ENCODE measurements at places on chromosomes 1 and 21.

DNA sequence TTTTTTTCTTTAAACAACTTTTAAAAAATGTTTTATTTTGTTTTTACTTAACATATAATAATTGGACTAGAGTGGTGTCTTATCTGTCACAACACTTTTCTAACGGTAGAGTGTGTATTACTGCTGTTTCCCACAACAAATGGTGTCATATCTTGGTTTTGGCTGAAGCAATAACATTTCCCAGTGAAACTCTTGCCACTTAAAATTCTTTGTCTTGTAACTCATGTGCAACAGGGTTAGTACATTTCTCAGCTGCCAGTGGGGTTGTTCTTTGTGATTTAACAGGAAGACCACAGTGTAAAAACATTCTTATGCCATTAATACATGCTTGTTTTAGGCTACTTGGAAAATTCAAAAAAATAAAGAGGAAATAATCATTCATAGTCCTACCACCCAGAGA is 43.5 kb downstream of the ALPL start:
- no peak for DNase-seq

GRCh38 chr1:106817575-106817974 is 238.9 kb upstream of the PRMT6 start:
- DNase-seq = no peak

DNA sequence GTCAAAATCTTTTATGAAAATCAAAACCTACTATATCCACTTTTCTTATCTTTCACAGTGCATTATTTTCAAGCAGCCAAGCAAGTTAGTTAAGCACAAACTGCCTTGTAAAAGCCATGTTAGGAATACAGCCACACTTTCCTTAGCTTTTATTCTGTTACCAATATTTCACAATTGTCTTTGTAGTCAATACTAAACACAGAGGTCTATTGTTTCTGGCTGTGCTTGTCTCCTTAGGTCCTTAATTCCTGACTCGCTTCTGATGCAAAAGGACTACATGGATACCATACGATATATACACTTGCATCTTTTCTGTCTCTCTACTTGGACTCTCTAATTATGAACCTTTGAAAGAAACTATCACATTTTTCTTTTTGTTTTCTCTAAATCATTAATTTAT is 331.8 kb downstream of the NEGR1 start:
- no peak for DNase-seq

GRCh38 chr1:113191579-113192076 is 118.6 kb downstream of the LRIG2 start:
- DNase-seq = no peak

DNA sequence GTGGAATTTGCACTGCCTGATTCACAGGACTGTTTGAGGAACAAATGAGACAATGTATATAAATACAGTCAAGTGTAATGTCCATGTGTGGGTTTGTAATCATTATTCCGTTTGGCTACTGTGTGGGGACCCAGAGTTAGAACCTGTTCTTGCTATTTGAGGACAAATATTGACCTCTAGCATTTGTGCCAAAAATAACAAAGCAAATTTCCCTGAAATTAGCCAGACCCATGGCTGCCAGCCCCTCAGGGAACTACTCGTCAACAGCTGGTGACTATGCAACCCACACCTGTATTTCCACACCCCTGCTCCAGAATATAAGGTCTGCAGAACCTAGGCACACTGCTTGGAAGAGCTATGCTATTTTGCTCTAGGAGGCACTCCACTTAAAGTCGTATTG is 70.7 kb downstream of the KCNJ6 start:
- no peak for DNase-seq

GRCh38 chr1:155078469-155079209 is at the start of gene EFNA3:
Gene EFNA3, plus strand, starts transcription at chr1:155078837. Its CDS starts 105 bp downstream, at chr1:155078942.
- peak; percentile 68 for DNase-seq

GRCh38 chr21:41497788-41498187 is 10.2 kb downstream of the TMPRSS2 start:
- no peak for DNase-seq

DNA sequence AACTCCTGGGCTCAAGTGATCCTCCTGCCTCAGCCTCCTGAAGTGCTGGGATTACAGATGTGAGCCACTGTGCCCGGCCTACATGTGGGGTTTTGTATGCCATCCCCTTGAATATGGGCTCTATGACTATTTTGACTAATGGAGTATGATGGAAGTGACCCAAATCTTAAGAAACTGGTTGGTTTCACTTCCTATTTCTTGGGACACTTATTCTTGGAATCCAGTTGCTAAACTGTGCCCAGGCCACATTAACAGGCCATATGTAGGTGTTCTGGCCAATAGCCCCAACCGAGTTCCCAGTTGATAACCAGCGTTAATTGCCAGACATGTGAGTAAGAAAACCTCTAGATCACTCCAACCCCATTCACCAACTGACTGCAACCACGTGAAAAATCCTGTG is 36.3 kb upstream of the CLIC4 start:
- no peak for DNase-seq

DNA sequence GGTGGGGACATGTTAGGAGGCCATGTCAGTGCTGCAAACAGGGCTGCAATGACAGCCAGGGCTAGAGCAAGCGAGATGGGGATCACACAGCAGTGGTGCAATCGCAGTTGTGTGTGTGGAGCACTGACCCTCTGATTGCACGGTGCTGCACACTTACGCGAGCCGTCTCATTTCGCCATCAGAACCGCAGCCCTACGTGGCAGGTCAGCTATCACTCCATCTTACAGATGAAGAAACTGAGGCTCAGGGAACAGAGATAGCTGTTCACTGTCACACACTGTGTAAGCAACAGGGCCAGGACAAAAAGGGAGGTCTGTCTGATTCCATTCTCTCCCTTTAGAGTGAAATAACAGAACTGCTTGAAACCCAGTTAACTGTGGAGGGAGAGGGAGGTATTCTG is 104.8 kb upstream of the SLC45A1 start:
- DNase-seq = no peak

GRCh38 chr21:27769763-27770162 is 802.9 kb upstream of the ADAMTS5 start:
- no peak for DNase-seq

- no peak for DNase-seq
Measured at GRCh38 chr21:32253215-32253641, 25.6 kb downstream of the MIS18A start.

- DNase-seq = no peak
Measured at GRCh38 chr1:178932552-178932906, 61.7 kb upstream of the ANGPTL1 start.

GRCh38 chr1:223628233-223629125 is 37.0 kb downstream of the CAPN8 start:
- DNase-seq = peak; percentile 43

- no peak for DNase-seq
Measured at GRCh38 chr1:227558732-227559262, 4.6 kb upstream of the ZNF678 start.

- DNase-seq = no peak
Measured at GRCh38 chr1:198780376-198780775, 141.5 kb downstream of the PTPRC start.

DNA sequence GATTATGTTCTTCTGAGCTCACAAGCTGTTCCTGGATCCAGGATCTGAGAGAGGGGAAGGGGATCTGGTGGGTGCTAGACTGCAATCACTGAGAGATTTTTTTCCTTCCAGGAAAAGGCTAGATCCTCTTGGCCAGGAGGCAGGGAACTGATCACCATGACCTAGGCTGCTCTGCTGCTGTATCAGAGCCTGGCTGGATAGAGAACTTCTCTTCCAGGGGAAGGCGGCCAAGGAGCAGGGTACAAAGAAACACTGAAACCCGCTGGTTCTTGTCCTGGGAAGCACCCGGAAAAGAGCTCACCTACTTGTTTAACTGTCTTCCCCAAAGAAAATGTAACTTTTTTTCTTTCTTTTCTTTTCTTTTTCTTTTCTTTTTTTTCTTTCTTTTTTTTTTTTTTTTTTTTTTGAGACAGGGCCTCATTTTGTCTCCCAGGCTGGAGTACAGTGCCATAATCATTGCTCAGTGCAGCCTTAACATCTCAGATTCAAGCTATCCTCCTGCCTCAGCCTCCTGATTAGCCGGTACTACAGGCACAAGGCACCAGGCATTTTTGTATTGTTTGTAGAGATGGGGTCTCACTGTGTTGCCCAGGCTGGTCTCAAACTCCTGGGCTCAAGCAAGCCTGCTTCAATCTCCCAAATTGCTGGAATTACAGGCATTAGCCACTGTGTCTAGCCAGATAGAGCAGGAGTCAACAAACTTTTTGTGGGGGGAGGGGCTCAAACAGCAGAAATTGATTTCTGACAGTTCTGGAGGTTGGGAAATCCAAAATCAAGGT is 12.4 kb upstream of the RPS6KA1 start:
- no peak for DNase-seq

DNA sequence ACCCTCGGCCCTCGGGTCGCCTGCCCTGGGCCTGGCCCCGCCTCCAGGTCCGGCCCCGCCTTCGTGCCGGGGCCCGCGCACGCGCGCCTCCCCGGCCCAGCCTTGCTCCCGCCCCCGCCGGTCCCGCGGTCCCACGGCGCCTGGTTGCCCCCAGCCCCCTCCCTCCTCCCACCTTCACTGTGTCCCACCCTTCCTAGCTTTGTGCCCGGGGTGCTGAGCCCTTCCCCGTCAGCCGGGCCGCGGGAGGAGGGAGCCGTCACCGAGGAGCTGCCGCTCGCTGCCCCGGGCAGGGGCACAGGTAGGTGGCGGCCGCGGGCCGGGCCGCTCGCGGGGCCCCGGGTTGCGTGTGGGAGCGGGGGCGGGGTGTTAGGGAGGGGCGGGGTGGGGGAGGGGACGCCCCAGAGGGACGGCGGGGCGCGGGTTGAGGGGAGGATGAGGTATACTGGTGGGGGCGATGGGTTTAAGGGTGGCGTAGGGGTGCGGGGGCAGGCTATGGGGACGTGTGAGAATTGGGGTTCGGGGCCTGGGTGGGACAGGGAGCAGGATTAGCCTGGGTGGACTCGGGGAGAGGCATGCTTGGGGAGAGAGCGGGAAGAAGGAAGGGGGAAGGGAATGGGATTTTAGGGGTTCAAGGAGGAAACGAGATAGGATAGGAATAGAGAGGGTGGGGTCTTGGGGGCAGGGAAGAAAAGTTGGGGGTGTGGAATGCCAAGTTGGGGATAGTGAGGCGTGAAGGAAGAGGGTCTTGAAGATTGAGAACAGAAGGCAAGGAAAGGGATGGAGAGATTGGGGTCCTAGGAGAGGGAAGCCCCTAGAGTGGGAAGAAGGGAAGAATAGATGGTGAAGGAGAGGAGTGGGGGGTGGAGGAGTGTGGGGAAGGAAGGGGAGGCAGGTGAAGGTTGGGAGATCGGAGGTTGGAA is at the start of gene LRRC42:
LRRC42 (plus strand) TSS at position 99 of the 920 bp plus-strand sequence. CDS start 5,650 bp downstream, outside the sequence.
- DNase-seq = no peak

DNA sequence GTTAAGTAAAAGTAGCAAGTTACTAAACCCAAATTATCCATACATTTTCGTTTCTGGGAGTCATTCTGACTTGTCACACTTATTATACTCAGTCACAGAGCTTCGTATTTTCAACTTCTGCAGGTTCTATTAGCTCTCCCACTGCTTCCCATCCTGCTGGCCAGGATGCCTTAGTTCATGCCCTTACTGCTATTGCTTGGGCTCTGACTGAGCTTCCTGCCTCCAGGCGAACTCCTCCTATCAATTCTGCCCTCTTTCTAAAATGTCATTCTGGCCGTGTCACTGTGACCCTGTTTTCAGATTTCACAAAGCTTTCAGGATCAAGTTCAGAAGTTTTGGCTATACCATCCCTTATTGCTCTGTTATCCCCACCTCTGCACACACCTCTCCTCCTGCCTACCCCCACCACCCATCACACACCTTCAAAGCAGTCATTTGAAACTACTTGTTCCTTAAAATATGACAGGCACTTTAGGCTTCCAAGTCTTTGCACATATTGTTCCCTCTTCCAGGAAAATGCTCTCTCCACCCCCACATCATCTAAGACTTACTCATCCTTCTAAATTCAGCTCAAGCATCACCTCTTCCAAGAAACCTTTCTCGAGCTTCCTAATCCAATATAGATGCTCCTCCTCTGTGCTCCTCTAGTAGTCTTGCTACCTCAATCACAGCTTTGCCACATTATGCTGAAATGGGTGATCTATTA is 278.0 kb downstream of the BRINP2 start:
- DNase-seq = no peak

DNA sequence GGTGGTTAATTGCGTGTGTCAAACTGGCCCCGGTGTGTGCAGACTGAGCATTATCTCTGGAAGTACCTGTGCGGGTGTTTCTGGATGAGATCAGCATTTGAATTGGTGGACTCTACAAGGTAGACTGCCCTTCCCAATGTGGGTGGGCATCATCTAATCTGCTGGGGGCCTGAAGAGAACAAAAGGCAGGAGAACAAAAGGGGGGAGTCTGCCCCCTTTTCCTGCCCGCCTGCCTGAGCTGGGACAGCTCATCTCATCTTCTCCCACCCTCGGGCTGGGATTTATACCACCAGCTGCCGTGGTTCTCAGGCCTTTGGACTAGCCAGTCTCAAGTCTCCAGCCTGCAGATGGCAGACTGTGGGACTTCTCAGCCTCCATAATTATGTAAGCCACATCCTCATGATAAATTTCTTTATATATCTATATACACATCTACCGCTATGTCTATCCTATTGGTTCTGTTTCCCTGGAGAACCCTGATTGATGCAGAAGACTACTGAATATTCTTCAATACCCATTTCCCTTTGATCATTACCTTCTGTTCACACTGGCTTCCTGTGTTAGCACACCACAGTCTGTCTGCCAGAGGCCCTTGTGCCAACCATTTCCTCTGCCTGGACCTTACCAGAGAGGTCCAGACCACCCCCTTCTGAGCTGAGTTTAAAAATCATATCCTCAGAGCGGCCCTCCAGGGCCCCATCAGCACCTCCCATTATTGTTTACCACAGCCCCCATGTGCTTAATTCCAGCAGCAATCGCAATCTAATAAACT is 25.2 kb downstream of the RCAN1 start:
- DNase-seq = no peak

GRCh38 chr1:55420929-55421716 is 206.0 kb upstream of the USP24 start:
- DNase-seq = no peak

- DNase-seq = no peak
Measured at GRCh38 chr1:200022239-200022804, 5.2 kb upstream of the NR5A2 start.

GRCh38 chr1:70617728-70618127 is 206.7 kb downstream of the CTH start:
- no peak for DNase-seq

DNA sequence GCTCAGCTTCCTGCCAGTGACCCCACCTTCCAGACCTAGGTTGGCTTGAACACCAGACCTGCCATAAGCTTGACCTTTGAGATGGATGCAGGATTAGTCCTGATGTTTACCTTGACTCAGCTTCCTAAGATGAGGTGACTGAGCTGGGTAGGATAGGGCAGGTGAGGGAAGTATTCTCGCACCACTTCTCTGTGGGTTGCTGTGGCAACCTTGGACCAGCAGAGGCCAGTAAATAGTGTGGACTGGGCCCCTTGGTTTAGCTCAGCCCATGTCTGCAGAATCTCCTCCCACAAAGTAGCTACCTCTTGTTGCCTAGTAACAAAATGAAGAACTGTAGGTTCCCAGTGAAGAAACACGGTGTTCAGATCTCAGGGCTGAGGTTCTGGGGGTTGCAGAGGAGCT is 8.4 kb downstream of the RPS6KA1 start:
- no peak for DNase-seq

DNA sequence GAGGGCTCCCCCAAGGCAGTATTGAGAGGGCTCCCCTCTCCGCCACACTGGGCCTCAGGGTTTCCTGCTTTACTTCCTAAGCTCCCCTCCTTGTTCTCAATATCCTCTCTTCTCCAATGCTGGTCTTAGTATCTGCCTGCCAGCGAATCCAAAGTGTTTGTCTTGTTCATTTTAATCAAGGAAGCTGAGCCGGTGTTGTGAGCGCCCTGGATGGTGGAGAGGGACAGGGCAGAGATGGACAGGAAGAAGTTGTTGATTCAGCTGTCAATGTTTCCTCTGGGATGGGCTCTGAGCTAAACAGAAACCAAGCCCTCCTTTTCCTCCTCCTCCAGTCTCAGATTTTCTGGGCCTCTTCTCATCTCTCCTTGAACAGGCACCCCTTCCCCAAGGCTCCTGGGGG is 5.4 kb downstream of the OLFML3 start:
- no peak for DNase-seq
